Hematopoietic multipotent progenitor cell (in vitro differentiated cells): ENCODE measurements at places on chromosomes 12 and 14. TPM values are rescaled to one million over a fixed set of nuclear protein-coding genes. Genes with fewer than 3 reads are reported as not detected.

SERPINA1 gene
- total RNA-seq, result 3.8 TPM

PPP1R13B gene
- total RNA-seq, result 0.54 TPM

FOXG1 gene
- not detected for total RNA-seq

AP1G2 gene
- 132 TPM for total RNA-seq

DCTN2 gene
- 117 TPM for total RNA-seq

MIP gene
- total RNA-seq, result under 0.01 TPM

OTOGL gene
- total RNA-seq, result under 0.01 TPM

CMKLR1 gene
- 0.27 TPM for total RNA-seq

FOXM1 gene
- 4.0 TPM for total RNA-seq

FICD gene
- total RNA-seq, result 6.5 TPM

L2HGDH gene
- 4.0 TPM for total RNA-seq

DNA sequence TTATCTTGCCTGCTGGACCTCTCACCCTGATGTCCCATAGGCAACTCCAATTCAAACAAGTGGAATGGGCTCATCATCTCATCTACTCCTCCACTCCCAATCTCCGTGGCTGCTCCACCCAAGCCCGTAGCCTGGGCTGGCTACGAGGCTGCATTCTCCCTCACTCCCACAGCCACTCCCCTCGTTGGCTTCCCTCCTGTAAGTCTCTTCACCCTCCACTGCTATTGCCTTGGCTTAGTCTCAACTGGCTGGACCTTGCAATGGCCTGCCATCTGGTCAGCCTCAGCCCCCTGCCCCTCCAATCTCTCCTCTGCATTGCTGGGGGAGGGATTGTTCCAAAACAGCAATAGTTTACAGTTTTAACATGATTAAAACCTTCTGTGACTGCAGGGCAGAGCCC, 44.4 kb upstream of the PELI2 start:
- no peak for DNase-seq

GRCh38 chr12:28568118-28568517, 377.9 kb downstream of the CCDC91 start:
- no peak for DNase-seq

DNA sequence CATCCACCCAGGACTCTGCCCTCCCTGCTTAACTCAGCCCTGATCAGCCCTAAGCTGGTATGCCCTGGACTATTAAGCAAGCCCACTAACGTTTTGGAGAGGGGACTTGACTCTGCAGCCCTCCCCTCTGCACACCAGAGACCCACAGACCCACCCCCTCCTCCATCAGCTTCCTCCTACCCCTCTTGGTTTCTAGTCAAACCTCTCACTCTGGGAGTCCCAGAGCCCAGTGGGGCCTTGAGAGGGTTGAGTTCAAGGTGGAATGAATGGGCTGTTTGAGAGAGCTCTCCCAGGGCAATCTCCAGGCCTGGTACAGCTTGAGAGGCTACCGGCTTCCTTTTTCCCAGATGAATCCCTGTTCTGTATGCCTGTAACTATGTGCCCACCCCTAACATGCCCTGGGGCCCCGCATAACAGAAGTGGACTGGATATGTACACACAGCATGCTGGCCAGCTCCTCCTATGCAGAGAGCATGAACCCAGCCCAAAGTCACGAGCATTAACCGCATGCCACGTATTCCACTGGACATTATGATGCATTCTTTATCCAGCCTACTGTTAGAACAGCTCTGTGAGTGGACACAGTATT, 43.6 kb downstream of the IRF2BPL start:
- no peak for DNase-seq

DNA sequence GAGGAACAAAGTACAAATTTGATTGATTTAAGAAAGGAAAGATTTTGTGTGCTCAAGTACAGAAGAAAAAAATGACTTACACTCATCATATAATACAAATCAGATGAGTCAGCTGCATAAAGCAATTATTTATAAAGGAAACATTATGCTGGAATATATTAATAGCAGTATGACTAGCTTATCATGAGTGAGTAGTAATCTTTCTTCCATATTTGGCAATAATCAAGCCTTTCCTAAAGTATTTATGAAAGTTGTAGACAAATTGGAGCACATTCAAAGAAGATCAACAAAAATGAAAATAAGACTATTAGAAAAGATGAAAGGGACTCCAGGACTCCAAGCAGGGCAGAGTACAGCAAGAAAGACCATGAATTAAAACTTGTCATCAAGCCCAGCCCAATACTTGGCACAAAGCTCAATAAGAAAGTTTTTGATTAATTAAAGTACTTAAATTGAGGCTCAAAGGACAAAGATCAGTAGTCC, 32.8 kb downstream of the CCER1 start:
- DNase-seq, result no peak

- DNase-seq, result no peak
Observed at GRCh38 chr12:12445165-12445881, 88.4 kb downstream of the BORCS5 start.

- DNase-seq, result no peak
Observed at GRCh38 chr12:15407025-15407424, 84.7 kb downstream of the PTPRO start.

DNA sequence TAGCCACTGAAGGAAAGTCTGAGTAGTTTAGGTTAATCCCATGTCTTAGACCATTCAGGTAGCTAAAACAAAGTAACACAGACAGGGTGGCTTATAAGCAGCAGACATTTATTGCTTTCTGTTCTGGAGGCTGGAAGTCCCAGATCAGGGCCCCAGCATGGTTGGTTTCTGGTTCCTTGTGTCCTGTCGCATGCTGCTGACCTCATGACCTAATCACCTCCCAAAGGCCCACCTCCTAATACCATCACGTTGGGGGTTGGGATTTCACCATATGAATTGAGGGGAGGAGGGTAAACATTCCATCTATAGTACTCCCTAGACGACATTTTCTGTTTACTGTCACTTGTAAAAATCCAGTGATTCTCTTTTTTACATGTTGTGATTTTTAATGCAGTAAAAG, 148.6 kb downstream of the FBXL14 start:
- no peak for DNase-seq

DNA sequence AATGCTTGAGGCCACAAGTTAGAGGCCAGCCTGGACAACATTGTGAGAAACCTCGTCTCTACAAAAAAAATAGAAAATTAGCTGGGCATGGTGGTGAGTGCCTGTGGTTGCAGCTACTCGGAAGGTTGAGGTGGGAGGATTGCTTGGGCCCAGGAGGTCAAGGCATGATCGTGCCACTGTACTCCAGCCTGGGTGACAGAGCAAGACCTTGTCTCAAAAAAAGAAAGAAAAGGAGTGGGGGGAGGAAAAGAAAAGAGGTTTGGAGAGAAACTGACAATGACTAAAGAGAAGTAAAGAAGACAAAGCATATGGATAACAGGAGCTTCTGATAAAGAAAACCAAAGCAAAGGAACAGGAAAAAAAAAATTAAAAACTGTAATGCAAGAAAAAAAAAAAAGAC, 37.4 kb upstream of the SELPLG start:
- no peak for DNase-seq

- DNase-seq, result no peak
Observed at GRCh38 chr14:104184911-104185499, 46.6 kb downstream of the KIF26A start.

DNA sequence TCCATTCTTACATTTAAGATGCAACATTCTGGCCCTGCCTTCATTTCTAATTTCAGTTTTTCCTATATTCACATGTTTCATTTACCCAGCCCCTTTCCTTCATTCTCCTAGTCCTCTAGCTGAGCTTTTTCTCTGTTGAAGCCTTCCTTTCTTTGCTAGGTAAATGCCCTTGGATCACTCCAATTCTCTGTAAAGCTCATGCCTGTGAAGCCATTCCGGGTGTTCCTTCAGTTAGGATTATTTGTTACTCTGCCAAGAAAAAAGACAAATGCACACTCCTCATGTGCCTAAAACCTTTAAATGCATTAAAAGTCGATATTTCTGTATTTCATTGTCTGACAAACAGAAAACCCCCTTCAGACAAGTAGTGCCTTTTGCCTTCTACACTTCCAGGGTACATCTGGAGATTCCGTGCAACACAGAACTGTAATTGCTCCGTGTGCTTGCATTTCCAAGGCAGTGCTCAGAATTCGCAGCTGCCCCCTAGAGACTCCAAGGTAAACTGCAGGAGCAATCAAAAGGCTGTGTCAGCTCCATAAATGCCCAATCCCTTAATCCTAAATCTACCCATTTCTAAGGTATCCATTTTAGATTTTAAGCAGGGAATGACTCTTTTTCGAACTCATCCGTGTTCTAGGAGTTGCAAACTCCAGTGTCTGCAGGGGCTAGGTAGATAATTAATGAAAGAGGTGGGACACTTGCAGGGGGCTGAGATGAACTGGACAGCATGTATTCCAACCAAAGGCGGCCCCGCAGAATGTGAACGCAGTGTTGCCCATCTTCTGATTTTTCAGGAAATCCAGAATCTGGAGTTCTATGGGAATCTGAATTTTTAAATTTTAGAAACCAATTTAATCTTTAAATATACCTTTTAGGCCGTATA, 320.2 kb downstream of the GRIN2B start:
- DNase-seq, result no peak

DNA sequence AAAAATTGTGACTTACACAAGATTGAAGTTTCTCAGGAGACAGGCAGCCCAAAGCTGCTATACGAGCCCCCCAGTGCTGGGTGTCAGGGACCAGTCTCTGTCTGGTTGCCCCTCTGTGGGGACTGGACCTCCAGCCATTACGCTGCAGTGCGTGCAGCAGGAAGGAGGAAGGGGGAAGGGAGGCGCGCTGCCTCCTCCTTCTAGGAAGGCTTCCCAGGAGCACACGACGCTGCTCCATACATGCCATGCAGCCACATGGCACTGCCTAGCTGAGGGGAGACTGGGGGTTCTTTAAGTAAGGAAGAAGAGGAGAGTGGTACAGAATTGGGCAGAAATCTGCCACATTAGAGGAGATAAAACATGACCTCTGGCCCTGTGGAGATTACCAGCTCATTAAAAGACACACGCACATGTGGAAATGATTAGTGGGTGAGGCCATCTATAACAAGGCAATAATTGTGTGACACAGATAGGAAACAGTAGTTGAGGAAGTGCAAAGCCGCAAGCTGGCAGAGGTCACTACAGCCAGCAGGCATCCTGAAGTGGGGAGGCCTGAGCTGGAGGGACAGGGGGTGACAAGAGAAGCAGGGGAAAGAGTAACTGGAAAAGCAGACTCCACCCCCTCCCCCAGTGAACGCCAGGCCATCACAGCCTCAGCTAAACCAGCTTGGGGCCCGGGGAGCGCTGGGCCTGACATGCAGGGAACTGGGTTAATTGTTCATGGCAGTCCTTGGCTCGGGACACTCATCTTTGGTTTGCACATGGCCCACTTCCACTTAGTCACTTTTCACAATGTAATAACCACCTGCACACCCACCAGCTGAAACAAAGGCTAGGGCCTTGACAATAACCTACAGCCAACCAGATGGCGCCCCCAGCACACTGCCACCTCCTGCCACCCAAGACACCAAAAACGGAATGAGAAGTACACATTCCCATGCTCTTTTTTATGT, 39.6 kb downstream of the CCDC88C start:
- DNase-seq, result peak; percentile 63

DNA sequence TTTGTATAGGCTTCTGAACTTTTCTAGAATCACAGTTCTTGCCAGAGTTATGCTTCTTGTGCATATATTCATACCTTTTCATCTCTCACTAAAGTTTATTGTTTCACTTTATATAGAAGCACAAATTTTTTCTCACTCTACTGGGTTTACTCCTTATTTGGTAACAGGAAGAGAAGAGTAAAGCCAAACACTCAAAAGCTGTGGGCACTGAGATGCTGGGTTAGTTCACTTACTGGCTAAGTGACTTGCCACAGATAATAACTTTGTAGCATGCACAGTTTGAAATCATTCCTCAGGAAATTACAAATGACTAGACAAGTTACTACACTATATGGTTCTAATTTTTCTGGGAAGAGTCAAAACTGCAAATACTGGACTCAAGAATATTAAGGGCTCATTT, 7.8 kb downstream of the HIGD1C start:
- DNase-seq, result no peak

DNA sequence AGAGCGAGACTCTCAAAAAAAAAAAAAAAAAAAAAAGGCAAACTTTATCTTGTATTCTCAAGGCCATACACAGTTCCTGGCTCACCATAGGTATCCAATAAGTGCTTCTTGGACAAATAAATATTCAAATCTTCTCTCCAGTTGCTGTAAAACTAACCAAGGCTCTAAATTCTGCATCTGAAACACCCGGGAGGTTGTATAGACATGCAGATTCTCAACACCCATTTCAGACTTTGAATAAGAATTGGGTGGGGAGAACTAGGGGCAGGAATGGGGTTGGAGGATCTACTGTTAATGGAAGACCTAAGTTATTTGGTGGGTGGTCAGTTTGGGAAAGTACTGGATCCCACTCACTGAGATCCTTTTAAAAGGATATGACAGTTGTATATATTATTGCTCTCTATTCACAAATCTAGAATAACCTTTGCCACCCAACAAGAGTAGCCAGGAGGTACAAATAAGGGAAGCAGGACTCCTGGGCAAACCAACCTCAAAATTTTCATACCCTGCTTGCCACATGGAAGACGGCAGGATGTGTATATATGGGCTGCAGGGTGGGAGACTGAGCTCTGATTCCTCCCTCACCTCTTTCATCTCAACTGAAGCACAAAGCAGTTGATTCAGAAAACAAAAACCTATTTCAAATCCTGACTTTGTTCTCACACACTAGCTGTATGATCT, 879 bp downstream of the GDF3 start:
- no peak for DNase-seq

DNA sequence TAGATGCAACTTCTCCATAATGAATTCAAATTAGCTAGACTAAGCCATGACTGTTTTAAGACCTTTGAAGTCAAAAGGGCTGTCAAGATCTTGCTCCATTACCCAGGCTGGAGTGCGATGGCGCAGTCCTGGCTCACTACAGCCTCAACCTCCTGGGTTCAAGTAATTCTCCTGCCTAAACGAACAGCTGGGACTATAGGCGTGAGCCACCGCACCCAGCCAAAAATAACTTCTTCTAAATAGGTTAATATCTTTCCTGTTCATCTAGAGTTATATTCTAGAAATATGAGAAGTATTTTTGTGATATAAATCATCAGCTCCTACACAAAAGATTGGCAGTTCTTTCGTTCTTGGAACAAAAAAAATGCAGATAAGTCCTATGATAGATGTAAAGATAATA, 39.6 kb upstream of the SOS2 start:
- no peak for DNase-seq

- DNase-seq, result no peak
Observed at GRCh38 chr12:30072824-30073223, 289.1 kb upstream of the TMTC1 start.

GRCh38 chr14:21205678-21206581, 50.1 kb upstream of the OR5AU1 start:
- no peak for DNase-seq

- no peak for DNase-seq
Observed at GRCh38 chr12:79057540-79057939, 193.0 kb downstream of the SYT1 start.
